Fibroblast of the conjunctiva (primary cell): ENCODE measurements at places on chromosomes 11 and 22.

DNA sequence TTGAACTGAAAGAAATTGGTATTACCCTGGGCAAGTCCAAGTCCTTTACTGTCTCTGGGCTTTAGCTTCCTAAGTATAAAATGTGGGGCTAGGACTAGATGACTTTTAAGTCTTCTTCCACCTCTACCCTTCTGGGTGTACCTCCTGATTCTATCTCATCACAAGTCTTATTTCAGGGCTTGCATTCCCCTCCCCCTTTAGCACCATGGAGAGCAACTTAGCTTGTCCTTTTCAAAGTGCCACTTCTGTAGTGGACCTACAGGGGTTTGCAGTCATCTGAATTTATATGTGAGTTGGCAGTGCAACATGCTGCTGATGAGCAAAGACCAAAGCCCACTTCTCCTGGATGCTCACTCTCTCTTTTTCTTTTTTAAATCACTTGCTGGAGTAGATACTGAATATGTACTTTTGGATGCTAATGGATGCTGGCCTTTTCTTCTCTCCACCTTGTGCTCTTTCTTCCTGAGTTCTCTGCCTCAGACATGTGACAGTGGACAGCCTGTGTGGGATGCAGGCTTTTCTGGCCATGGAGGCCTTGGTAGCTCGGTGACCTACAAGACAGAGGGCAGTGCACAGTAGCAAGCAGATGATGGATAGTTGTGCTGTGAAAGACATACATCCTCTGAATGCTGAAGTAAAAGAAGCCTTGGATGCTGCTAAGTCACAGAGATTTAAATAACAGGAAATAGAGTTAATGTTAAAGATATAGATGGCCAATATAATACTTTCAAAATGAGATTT lies 185.0 kb downstream of the NELL1 start:
- no peak for DNase-seq

DNA sequence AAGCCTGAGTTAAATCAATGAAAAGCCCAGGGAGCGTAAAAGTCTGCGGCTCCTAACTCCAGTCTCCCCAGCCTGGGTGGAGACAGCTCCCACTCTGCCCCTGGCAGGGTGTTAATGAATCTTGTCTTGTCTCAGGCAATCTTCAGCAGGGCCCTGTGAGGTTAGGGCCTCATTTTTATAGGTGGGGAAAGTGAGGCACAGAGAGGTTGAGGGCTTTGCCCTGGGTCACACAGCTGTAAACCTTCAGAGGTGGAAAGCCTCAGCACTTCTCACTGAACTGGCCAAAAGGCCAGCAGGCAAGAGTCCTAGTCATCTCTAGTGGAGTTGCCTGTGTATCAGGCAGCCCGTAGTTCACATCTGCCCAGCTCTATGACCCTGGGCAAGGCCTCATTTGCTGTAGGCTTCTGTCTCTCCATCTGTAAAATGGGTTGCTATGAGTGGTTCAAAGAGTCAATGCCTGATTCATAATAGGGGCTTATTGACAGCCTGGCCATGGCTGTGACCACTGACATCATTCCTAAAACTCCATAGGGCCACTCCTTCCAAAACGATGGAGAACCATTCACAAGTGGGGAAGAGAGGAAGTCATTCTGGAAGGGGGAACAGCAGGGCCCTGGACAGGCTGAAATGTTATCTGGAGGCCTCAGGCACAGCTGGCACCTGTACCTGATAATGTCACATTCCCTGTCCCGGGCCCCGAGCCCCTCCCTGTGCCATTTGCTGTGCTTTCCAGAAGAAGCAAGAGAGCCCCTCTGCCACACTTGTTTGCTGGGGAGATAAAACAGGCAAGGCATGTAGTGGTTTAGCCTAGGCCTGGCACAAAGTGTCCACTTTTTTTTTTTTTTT lies 6.0 kb downstream of the CBX7 start:
- DNase-seq: no peak

- DNase-seq: no peak
Observed at GRCh38 chr11:110960167-110960566, 247.9 kb upstream of the ARHGAP20 start.

- no peak for DNase-seq
Observed at GRCh38 chr22:45722006-45722405, 50.4 kb downstream of the ATXN10 start.

DNA sequence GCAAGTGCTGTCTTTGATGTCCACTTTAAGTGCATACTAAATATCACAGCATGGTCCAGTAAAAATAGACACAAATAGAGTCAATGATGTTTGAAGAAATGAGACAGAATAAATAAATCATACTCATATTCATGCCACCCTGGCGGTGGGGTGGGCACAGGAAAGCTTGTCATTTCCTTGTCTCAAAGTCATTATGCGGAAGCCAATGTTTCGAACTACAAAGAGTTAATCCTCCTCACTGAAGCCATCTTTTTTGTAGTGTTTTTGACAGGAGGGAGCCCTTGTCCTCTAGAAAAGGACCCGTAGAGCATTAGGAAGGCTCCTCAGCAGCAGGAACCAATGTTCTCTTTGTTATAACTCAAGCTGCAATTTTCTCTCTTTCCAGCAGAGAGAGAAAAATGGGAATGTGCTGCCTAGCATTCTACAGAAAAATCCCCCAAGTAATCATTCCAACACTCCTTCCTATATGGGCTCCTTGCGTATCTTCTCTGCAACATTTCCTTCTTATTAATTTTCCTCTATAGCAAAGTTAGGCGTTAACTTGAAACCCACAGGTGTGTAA lies 30.6 kb downstream of the SC5D start:
- DNase-seq: no peak

DNA sequence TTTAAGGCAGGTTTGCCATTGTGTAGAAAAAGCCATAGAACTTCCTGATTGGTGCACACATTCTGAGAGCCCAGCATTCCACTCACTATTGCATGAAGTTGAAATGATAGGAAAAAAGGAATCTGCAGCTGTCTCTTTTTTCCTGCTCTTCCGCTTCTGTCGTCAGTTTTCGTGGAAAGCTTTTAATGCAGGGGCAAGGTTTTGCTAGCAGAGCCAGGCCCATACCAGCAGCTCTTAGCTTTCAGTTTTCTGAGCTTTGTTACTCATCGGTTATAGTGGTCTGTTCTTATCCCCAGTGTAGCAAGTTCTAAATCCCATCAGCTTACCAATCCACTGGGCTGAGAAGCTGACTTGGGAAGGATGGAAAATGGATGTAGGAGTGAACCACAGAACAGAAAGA lies 162.9 kb upstream of the TTC12 start:
- DNase-seq: no peak

DNA sequence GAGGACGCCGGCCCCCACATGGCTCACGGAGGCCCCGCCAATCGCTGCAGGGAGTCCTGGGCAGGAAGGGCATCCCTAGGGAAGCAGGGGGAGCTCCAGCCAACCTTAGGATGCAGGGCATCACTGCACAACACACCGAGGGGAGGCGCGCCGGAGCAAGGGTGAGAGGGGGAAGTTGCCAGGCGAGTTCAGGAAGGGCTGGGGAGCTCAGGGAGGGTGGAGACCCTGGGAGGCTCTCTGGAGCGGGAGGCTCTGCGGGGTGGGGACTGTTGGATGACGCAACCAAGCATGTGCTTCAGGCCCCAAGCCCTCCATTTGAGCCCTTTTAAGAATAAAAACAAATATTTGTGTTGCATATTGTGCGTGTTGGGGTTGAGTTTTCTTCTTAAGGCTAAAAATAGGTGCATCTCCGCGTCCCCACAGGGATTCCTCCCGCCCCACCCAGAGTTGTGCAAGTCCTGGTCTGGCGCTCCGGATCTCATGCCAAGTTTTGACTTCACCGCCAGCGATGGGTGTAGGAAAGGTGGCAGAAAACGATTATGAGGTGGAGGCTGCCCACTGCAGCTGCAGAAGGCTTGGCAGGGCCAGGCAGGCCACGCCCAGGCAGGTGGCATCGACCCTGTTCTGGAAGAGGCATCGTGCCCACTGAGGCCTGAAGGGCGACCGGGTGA lies 65.2 kb downstream of the WNT7B start:
- DNase-seq: no peak

- peak; percentile 39 for DNase-seq
Observed at GRCh38 chr11:124758355-124759265, 3.5 kb downstream of the ESAM start.

- DNase-seq: no peak
Observed at GRCh38 chr11:119694334-119694733, 34.7 kb downstream of the NECTIN1 start.

- DNase-seq: peak; percentile 23
Observed at GRCh38 chr22:21074102-21074715, 28.5 kb downstream of the LRRC74B start.

- no peak for DNase-seq
Observed at GRCh38 chr11:16933756-16934603, 80.2 kb downstream of the PLEKHA7 start.

DNA sequence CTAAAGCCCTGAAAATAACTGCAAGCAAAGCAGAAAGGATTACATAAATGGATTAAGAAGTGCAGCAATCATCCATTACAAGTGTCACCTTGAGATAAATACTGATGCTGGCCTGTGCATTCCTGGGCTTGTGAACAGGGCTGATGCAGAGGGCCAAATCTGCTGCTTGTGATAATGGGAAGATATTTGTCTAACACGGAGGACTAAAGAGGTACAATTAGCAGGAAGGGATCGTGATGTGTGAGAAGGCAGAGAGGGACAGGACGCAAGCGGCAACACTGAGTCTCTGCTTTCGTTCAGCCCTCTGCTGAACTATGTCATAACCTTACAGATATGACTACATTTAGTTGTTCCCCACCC lies 107.7 kb upstream of the DDI1 start:
- no peak for DNase-seq

GRCh38 chr11:123478352-123478987 lies 48.4 kb downstream of the GRAMD1B start:
- DNase-seq: peak; percentile 75

DNA sequence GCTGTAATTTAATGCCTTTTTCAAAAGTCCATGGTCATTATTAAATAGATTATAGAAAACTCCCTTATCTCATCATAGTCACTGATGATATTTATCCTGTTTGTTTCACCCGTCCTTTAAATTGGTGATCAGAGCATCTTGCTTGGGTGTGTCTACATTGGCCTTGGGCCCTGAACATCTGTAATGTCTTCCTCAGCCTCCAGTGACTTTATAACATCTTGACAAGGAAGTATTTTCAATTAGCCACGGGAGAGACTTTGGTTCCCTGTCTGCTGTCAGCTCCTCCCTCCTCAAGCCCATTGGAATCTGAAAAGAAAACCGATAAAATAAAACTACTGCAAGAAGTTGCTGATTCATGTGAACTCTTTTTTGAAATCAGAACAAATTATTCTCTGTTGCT lies 116.9 kb upstream of the TTC12 start:
- no peak for DNase-seq

DNA sequence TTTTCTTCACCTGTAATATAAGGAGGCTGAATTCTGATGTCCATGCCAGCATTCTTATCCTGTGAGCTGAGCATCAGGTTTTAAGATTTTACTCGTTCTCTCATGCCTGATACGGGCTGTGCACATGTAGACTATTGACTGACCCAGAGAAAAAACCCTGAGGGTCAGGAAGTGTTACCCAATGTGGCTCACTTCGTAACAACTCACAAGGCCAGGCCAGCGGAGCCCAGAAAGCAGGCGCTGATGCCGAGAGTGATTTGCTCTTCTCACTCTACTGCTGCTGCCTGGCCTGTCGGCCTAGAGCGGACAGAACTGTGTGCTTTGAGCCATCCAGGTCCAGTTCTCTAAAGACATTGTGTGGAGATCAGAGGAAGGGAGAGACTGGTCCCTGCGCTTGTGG lies 10.8 kb downstream of the THYN1 start:
- no peak for DNase-seq

GRCh38 chr11:96841792-96842191 lies 452.0 kb downstream of the JRKL start:
- no peak for DNase-seq

DNA sequence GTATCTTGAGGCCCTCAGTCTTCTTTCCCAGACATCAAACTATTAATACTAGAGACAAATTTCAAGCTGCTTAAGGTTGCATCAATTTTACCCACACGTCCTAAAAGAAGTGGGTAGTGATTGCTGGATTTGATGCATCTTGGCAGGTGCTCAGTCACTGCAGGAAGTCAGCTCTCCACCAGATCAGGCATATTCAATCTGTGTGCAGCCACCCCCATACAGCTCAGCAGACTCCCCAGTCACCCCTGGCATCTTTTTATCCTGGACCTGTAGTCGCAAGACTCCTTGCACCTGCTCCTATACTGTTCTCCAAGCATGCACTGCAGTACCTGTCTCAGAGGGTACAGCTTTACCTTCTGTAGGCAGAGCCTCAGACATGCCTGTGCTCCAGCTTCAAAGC lies 343.1 kb upstream of the ISX start:
- no peak for DNase-seq

GRCh38 chr22:36086170-36086490 lies 57.5 kb upstream of the RBFOX2 start:
- no peak for DNase-seq

GRCh38 chr22:48945621-48946458 lies 881.8 kb downstream of the BRD1 start:
- no peak for DNase-seq

- DNase-seq: no peak
Observed at GRCh38 chr11:2275334-2276279, 5.2 kb upstream of the ASCL2 start.

DNA sequence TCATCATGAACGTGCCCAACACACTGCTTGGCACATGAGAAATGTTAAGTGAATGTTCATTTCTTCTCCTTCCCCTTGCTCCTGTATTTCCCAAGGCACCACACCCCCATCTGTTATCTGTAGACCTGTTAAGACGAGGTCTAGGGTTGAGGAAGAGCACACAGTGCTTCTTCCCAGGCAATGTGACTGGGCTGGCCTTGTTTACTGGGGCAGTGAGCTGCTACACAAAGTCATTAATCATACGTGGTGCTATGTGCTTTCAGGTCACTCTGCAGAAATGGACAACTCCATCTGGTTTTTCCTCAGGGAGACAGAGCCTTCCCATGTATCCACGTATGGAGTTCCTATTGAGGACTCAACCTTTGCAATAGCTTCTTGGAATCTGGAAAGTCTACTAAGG lies 118.7 kb downstream of the KCNC1 start:
- no peak for DNase-seq

GRCh38 chr11:78261367-78261766 lies 72.6 kb downstream of the USP35 start:
- no peak for DNase-seq

GRCh38 chr11:19163617-19164016 lies 38.2 kb downstream of the CSRP3 start:
- DNase-seq: no peak

DNA sequence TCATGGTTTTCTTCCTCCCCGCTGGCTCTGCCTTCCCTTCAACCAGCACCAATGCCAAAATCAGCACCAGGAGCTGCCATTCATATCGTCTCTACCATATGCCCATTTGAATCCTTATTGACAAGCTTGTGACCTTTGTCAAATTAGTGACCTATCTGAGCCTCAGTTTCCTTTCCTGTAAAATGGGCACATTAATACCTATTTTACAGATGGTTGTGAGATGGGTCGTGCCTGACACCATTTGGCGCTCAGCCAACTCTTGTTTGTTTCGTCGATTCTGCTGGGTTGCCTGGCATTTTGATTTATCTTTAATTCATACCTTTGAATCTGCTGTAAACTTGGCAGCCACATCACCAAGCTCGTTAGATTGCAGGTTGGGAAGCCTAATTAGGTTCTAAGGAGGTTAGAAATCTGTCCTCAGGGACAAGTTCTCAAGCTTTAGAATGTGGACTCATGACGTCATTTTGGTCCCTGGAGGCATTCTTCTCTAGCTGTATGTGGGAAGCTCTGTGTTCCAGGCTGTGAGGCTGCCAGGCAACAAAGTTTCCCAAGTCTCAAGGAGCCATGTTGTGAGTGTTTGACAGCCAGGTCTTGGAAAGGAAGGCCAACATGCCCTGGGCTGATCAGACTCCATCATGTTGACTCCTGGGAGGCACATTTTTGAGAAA lies 61.0 kb downstream of the RPS6KA4 start:
- DNase-seq: peak; percentile 18
